T-helper 9 cell (primary cell): ENCODE measurements at places on chromosomes 1 and 21.

- no peak for DNase-seq
These were observed 1.4 kb downstream of the ZNF670 start for GRCh38 chr1:247077213-247077612.

DNA sequence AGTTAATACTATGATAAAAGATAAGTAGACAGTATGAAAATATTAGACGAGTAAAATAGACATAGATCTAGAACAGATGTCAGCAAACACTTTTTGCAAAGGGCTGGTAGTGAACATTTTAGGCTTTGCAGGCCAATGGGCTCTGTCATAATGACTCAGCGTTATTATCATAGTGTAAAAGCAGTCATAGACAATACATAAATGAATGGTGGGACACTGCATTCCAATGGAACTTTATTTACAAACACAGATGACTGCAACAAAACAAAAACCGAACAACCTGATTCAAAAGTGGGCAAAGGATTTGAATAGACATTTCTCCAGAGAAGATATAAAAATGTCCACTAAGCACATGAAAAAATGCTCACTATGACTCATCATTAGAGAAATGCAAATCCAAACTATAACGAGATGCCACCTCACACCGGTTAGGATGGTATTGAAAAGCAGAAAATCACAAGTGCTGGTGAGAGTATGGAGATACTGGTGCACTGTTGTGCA is 7.3 kb downstream of the GSTM5 start:
- DNase-seq = no peak

DNA sequence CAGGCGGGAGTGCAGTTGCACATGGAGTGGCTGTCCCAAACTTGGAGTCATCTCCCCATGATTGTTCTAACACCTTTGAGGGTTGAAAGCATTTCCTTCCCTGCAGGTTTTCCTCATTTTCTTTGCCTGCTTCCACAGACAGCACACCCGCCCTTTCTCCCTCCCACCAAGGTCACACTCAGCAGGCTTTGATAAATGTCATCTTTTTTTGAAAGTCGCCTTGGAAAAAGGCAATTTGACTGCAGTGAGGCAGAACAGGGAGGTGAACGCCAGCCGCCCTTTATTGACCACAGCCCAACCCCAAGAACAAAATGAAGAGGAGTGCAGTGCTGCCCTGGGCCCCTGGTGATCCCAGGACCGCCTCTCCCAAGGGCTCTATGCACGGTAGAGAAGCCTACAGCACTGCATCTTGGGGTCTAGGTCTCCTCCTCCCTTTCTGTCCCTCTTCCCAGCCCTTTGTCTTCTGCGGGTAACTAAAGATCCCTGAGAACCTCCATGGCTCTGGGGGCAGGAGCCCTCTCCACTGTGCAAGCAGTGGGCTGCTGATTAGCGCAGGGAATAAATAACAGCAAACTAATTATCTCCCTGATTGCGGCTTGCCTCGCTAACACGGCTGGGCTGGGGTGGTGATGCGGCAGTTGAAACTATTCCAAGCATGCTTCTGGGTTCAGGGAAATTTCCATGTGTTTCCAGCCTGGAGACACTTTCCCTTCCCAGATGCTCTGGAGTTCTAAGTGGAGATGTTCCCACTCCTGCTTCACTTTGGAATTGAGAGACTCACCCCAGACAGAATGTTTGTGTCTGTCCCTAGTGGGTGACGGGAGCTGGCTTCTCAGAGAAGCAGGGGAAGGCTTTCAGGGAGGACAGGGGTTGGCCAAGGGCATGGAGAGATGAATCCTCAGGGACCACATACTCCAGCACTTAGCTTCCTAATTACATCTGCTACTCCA is 11.8 kb upstream of the AMIGO1 start:
- DNase-seq = no peak

GRCh38 chr1:100584761-100585745 is 47.1 kb downstream of the GPR88 start:
- no peak for DNase-seq

GRCh38 chr1:212668477-212668876 is 31.2 kb downstream of the BATF3 start:
- no peak for DNase-seq

DNA sequence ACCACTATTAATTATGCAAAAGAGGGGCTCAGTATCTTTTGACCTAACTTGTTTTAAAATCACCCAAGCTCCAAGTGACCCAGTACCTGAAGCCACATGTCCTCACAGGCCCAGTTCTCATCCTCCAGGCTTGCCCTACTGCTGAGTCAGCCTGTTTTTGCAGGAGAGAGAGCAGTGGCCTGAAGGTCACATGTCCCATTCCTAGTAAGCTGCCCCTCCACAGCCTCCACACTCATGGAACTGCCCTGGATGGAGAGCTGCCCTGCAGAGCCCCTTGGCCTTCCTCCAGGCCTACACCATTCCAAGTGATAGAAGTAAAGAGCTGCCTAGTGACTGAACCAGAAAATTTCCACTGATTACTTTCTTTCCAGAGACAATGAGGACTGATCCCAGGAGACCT is 139.8 kb upstream of the ST6GALNAC5 start:
- no peak for DNase-seq

GRCh38 chr1:170203693-170204092 is 57.9 kb downstream of the NTMT2 start:
- DNase-seq = no peak

GRCh38 chr1:31227891-31228568 is 11.7 kb downstream of the NKAIN1 start:
- DNase-seq = no peak

DNA sequence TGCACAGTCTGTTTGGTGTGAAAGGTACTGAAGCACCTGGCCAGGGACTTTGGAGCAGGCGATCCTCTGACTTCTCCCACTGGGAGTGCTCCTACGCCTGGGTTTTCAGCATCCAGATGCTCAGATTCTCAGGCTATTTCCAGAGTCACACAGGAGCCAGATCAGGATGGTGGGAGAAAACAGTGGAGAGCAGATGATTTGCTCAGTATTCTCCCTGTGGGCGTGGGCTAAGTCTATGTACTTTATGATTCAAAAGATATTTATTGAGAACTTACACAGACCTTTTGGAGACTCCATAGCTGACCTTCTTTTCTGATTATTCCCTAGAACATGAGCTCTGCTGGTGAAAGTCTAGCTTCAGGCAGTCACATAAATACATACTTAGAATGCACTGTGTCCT is 134.6 kb downstream of the TENT5C start:
- DNase-seq = no peak

DNA sequence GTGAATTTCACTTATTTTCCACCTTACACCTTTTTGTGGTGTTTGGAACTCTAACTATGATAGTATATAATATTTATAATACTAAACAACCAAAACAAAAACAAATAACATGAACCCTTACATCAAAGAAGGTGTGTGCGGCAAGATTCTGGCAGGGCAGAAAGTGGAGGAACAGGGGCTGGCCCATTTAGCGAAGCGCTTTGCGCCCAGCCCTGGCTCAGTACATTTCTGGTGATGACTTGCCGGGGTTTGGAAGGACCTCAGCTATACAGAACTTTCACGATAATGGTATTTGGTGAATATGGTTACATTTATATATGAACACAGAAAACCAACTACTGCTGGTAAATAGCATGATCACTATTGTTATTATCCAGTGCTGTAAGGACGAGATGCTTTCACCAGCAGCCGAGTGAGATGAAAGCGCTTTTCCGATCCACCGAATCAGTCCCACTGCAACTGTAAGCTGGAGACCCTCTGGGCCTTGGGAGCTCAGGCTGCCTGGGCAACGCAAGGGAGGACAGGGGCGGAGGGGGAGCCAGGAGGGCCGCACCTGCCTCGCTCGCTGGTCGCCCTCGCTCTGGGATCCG is 63.9 kb downstream of the CD247 start:
- DNase-seq = no peak

- peak; percentile 60 for DNase-seq
These were observed 774 bp upstream of the DYRK1A start for GRCh38 chr21:37365517-37366481.

GRCh38 chr21:30740462-30740861 is 6.6 kb downstream of the KRTAP21-2 start:
- DNase-seq = no peak
